Kidney capillary endothelial cell (primary cell): ENCODE measurements at places on chromosomes 5 and 9.

- no peak for DNase-seq
These were observed 1.6 kb upstream of the TOMM5 start for GRCh38 chr9:37593883-37594448.

DNA sequence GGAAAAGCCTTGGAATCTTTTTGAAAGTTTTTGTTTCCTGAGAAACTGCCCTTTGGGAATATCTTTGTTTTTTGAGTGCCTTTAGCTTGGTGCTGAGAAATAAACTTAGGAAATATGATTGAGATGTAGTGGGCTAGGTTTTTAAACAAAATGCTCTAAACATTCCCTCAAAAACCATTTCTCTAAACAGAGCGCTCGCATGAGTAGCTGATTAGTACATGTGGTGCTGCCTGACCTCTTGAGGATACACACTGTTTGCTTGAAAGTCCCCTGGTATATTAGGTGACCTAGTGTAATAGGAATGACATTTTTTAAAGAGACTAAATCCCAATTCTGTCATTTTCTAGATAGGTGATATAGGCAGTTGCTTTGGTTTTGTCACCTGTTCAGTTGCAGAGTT lies 132.3 kb downstream of the ADAMTSL1 start:
- no peak for DNase-seq

DNA sequence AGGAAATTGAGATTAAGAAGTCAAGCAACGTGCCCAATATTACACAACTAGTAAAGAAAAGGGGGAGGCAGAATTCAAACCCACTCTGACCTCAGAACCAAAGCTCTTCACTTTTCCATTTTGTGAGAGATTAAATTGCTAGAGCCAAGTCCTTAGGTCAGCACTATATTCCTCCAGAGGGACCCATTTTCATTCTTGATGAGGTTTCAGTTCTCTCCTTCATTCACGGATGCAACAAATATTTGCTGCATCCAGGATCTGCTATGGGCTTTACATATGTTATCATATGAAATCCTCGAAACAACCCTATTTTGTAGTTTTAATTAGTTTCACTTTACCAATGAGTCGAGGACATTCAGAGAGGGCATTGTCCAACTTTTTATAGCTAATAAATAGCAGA lies 239.2 kb downstream of the EFNA5 start:
- DNase-seq: no peak

- DNase-seq: no peak
These were observed 76.0 kb upstream of the SIMC1 start for GRCh38 chr5:176162198-176162597.

DNA sequence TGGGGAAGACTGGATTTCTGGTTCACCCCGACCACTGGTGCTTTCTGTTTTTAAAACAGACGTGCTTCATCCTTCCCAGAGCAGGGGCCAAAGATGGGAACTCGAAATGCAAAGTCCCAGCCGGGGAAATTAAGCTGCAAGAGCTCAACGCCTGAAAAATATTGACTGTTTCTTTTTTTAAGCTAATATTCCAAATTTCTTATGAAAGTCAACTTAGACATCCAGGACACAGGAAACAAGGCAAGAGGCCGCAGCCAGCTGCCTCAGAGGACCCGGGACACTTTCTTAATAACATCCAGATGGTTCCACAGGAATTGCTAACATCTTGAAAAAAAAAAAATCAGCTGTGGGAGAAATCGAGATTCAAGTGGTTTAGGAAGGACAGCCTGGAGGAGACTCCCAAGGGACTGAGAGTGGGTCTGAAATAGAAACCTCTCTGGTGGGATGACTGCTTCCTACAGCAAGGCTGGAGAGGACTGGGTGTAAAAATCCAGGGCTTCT lies 144.9 kb downstream of the FGF1 start:
- DNase-seq: no peak

GRCh38 chr9:77251050-77251449 lies 73.7 kb downstream of the VPS13A start:
- DNase-seq: no peak
